ENCODE measurements at places on chromosomes 2 and 18.

DNA sequence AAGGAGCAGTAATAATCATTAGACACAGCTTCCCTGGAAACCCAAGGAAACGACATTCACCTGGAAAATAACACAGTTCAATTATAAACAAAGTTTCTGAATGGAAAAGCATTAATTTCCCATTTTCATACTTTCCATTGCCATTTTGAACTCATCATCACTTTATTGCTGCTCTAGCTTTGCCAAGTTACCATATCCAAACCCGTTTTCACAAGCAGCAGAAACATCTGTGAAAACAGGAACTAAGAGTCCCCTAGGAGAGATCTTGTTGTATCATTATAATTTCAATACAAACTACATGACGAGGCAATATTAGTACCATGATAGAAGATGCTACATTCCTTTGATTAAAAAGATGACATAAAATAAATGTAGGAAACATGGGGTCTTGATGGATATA is 597.0 kb upstream of the NRXN1 start:
- DNase-seq, result no peak

GRCh38 chr2:212088353-212088752 is 450.2 kb downstream of the ERBB4 start:
- DNase-seq, result no peak

DNA sequence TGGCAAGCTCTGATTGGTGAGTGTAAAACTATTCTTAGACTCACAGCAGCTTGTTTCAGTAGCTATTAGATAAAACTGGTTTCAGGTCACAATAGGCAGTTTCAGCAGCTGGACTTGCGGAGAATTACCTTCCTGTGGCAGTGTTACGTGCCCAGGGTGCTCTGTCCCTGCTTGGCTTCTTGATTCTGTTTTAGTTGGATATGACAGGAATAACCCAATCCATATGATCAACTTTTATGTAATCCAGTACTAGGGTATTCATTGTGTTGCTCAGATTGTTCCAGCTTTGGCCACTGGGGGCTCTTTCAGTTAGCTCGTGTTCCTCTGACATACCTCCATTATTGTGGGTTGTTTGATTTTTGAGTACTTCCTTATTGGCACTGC is 43.1 kb downstream of the INPP4A start:
- DNase-seq, result no peak

GRCh38 chr18:80229363-80229762 is 18.0 kb downstream of the PARD6G start:
- DNase-seq, result no peak

GRCh38 chr2:41854227-41854626 is 193.6 kb upstream of the PKDCC start:
- no peak for DNase-seq

DNA sequence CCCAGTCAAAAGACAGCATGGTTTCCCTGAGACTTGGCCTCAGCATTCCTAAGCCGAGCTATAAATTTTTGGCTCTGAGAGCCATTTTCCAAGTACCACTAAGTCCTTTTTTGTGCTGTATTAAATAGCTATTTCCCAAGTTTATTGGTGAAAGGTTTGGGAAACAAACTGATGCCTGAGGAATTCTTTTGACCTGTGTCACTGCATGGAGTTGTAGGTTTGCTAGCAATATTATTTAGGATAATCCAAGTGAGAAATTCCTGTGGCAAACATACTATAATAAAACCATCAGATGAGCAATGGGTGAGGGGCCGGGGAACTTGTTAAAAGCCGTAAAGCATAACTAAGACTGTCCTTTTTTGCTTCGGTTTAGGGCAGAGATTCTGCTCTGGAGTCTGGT is 28.4 kb downstream of the ARHGAP28 start:
- DNase-seq, result no peak

DNA sequence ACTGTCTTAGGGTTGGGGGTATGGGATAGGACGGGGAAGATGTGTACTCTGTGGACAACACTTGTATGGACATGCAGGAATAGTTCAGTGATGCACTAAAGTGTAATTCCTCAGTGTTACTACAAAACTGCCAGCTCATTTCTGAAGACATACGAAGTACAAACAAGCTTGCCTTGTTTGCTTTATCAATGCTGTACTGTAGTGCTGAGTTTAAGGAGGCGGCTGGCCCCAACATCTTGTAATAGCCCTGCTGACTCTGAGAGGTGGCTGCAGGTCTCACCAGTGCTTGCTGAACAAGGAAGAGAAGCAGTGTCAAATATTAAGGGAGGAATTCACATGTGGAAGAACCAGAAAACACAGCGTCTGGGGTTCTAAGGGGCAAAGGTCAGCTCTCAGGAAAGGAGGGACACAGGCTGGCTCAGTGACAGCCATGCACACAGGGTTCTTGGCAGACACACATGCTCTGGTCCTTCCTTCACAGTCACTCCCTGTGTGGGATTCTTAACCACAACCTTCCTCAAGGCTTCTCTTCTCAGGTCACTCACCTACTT is 39.8 kb upstream of the EVA1A start:
- no peak for DNase-seq

DNA sequence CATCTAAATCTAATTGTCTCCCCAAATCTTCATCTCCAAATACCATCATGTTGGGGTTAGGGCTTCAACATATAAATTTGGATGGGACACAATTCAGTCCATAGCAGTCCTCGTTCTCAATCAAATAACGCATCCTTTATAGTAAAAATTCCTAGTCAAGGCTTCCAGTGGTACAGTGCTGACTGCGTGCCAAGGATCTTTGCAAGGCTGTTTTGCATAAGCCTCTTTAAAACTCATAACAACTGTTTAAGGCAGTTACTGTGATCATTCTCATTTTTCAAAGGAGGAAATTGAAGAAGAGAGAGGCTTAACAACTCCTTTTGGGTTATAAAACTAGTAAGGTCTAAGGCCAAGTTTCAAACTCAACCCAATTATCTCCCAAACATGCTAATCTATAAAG is 666.9 kb downstream of the NYAP2 start:
- DNase-seq, result no peak

GRCh38 chr18:59629894-59630293 is 67.3 kb downstream of the CCBE1 start:
- DNase-seq, result no peak

DNA sequence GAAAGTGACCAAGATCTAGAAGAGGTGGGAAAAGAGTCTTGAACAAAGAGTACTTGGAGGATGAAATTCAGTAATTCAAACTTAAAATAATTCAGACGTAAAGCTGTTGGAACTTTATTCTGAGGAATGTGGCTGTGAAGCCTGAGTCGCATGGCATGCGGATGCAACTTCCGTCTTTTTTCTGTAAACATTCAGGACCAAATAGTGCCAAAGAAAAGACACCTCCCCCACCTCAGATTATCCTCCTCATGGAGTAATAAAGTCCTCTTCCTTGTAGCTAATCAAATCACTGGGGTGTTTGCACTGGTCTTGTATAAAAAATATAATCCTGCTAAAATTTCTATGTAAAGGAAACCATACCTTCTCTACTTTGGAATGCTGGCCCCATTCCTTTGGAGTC is 790.4 kb downstream of the TSN start:
- DNase-seq, result no peak

DNA sequence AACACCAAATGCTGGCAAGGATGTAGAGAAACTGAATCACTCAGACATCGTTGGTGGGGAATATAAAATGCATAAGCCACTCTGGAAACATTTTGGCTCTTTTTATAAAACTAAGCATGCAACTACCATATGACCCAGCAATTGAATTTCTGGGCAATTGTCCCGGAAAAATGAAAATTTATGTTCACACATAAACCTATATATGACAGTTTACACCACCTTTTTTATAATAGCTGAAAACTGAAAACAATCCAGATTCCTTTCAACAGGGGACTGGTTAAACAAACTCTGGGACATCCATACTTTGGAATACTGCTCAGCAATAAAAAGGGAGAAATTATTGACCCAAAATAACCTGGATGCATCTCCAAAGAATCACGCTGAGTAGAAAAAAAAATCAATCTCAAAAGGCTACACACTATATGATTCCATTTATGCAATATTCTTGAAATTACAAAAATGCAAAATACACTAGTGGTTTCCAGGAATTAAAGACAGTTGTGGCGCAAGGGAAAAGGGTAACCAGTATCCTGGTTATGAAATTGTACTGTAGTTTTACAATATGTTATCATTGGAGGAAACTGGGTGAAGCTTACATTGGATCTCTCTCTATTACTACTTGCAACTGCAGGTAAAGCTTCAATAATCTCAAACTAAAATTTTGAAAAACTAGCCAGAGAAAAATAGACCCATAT is 130.2 kb upstream of the PID1 start:
- DNase-seq, result no peak

DNA sequence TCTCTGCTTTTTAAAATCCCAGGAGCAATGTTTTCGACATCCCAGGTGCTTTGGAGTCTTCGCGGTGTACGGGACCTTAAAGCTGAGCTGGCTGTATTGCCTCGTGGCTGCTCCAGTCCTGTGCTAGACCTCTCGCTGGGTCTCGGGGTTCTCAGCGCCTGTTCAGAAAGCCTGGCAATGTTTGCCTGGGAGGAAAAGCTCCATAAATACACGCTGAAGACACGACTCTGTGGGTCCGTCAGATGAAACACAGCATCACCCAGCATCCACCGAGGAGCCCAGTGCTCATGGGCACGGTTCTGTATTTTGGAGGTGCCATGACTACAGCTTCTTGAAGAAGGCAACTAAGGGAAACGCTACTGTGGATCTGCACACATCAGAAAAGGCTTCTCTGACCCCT is 21.6 kb downstream of the MBP start:
- DNase-seq, result no peak

DNA sequence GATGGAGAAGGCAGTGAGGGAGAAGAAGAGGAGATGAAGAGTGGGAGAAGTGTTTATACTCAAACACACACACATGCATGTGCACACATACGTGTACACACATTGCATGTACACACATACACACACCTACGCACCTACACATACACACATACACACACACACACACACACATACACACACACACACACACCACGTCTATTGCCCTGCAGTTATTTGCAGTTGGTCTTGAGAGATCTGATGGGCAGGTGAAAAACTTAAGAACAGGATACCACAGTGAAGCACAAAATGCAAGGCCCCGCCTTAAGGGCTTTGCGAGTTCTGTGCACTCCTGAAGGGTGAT is 190.2 kb downstream of the MYCN start:
- DNase-seq, result no peak

DNA sequence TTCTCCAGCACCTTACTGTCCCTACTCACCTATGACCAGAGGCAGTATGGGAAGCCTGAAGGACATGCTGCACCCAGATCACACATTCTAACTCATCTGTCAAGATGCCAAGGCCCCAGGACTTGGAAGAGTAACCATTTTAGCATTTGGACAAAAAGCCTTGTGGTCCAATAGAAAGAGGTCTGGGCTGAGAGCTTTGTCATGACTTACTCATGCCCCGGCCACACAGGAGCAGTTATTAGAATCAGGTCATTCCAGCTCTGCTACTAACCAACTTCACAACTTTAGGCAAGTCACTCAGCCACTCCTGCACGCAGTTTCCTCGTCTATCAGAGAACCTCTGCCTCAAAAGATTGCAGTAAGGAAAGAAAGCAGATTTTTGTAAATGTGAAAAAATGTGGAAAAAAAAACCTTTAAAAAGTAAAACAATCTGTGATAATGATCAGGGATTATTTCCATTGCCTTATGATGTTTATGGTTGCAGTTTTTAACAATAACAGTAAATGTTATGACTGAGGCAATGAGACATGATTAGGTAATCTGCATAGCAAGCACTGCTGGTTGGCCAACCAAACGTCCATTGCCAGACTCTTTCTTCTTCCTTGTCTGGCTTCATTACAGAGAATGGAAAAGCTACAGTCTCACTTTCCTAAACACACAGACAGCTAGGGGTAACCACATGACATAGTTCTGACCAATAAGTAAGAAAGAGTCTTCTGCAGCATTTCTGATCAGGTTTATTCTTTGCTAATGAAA is 255.4 kb upstream of the CHAC2 start:
- DNase-seq, result no peak

GRCh38 chr2:159201360-159202063 is 85.0 kb downstream of the WDSUB1 start:
- no peak for DNase-seq

DNA sequence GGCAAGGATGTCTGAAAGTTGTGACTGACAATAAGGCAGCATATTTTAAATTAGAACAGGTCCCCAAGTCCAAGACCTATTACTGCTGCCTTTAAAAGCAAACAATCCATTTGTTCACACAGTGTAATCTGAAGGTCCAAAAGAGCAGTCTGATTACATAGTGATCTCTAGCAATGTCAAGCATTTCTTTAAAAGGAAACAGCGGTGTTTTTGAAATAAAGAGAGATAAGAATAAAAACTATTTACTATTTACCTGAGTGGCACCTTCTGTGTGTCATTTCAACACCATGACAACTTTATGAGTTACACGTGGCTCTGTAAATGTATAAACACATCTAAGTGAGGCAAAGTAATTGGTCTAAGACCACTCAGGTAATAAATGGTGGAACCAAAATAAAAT is 1009.9 kb upstream of the CNTNAP5 start:
- no peak for DNase-seq

- no peak for DNase-seq
These were observed 20.2 kb downstream of the SKA1 start for GRCh38 chr18:50395093-50395492.

DNA sequence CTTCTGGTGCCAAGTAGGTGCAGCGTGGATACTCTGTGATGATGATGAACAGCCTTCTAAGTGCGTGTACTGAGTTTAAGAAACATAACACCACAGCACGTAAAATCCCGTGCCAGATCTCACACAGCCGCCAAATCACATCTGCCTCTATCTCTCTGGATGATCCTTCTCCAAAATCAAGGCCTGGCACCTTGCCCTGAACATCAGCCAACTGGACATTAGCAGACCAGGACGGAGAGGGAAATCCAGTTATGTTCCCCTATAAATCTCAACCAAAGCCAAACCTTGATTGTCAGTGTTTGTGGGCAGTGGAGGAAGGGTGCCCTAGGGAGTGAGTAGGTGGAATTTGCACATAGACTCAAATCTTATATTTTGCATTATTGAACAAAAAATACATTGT is 164.3 kb downstream of the MIB1 start:
- no peak for DNase-seq

- DNase-seq, result no peak
These were observed 39.0 kb upstream of the TCF4 start for GRCh38 chr18:55627007-55627406.

GRCh38 chr18:62101321-62101721 is 85.5 kb downstream of the PIGN start:
- no peak for DNase-seq

- DNase-seq, result no peak
These were observed 16.5 kb upstream of the SLC16A14 start for GRCh38 chr2:230085201-230085600.

DNA sequence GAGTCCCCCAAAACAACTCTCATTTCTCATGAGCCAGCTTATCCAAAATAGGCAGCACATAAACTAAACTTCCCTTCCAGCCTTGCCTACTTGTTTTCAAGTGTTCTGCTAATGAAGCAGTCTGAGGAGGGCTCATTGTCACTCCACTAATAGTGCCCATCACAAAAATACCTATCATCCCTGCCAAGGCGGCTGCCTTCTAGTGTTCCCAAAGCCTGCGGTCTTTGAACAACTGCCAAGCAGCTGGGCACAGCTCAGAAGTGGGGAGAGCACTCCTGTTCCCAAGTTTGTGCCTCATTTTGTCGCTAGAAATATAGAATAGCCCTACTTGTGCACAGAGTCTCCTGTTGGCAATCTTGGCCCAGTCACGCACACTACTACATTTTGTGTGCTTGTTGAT is 50.3 kb downstream of the DTNA start:
- DNase-seq, result no peak

- DNase-seq, result no peak
These were observed 72.0 kb upstream of the ZCCHC2 start for GRCh38 chr18:62450546-62451410.

GRCh38 chr2:21787941-21788340 is 664.2 kb downstream of the TDRD15 start:
- DNase-seq, result no peak

Data from stimulated activated CD4-positive, alpha-beta T cell treated with anti-CD3 and anti-CD28 coated beads, TNF-alpha, amount 100 ng/mL, for 24 hours (primary cell).